ENCODE measurements at places on chromosomes 4 and X.

- no peak for DNase-seq
Measured at GRCh38 chr4:111873801-111874200, 271.5 kb upstream of the FAM241A start.

- DNase-seq: no peak
Measured at GRCh38 chr4:72701987-72702819, 133.2 kb upstream of the ADAMTS3 start.

DNA sequence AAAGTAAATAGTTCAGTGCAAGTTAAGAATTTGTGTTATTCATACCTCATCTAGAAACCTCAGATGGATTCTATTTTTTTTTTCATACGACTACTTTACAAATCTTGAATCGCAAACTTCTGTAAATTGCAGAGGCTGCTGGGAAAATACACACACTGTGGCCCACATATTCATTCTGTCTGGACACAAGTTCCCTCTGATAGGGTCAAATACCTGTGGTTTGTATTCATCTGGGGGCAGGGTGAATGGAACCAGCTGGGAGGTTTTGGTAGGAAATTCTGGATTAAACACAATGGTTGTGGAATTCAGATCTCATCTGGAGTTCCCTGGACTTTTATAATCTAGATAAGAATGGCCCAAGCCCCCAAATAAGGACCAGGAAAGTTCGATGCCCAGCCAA is 56.2 kb downstream of the SPATA18 start:
- no peak for DNase-seq

DNA sequence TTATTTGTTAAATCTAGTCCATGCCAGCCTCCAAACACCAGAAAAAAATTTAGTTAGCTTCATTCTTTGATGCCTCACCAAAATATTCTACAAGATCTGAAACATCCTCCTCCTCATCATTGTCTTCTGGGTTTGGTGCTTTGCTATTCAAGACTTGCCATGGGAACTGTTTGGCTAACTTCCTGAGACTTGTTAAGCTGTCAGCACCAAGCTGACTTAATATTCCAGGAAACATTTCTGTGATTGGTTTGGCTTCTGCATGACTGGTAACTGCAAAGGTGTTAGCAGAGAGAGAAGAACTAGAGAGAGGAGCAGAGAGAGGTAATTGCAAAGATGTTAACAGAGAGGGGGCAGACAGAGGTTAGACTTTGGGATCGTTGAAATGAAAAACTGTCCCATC is 101.3 kb downstream of the PALLD start:
- no peak for DNase-seq

Measured in activated T-cell treated with anti-CD3 and anti-CD28 coated beads for 48 hours (primary cell).